ENCODE measurements at places on chromosomes 6 and 20. TPM values are rescaled to one million over a fixed set of nuclear protein-coding genes. Genes with fewer than 3 reads are reported as not detected.

The HAO1 gene
- total RNA-seq = 163 TPM

The MAPK14 gene
- total RNA-seq = 82.7 TPM

The RAET1G gene
- total RNA-seq = not detected

The TMEM151B gene
- not detected for total RNA-seq

DNA sequence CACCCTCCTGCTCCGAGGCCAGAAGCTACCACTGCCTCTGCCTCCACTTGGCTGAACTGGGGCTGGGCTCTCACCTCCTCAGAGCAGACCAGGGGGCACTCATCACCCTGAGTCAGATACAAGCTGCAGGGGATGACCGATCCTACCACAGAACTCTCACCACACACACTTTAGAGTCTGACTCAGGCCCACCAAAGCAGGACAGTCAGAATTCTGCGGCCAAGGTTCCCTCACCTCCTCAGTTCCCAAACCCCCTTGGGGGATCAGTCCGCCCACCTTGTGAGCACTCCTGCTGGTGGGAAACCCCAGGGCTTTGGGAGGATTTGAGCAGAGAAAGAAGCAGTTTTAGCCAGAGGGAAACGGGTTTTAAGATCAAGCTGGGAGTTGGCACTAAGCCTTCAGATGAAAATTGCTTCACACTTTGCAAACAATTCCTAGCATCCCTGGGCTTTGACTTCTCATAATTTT is 587.8 kb upstream of the JAG1 start:
- DNase-seq = no peak
- no peaks in the 10 kb centered on the region for H3K4me1 ChIP-seq
- no peaks in the 10 kb centered on the region for H3K27me3 ChIP-seq
- no peak overlapping the region for H3K4me3 ChIP-seq
- no peaks in the 10 kb centered on the region for H3K36me3 ChIP-seq

GRCh38 chr6:142478117-142478516 is 176.3 kb downstream of the ADGRG6 start:
- no peaks in the 10 kb centered on the region for H3K4me1 ChIP-seq
- no peak for DNase-seq

DNA sequence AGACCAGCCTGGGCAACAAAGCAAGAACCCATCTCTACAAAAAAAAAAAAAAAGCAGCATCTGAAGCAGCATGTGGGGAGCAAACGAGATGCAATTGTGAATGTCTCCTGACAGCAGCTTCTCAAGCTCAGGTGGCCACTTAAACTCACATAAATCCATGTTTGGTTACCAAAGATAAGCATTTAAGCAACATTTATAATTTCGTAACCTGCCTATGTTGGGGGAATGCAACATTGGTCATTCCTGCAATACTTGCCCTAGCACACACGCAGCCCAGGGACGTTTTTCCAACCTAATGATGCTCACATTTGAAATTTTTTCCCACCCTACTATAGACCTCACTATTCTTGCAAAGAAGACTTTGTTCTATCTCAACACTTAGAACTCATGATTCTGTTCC is 113.3 kb downstream of the ZFP64 start:
- H3K36me3 ChIP-seq = no peaks in the 10 kb centered on the region
- no peaks in the 10 kb centered on the region for H3K27me3 ChIP-seq
- no peak for DNase-seq
- H3K27ac ChIP-seq = no peak overlapping the region

- no peak overlapping the region for H3K27ac ChIP-seq
- no peak for DNase-seq
- H3K4me3 ChIP-seq = no peak overlapping the region
- H3K27me3 ChIP-seq = peaks cover 6% of the 10 kb centered on the region
Observed at GRCh38 chr6:366389-367297, 24.9 kb upstream of the IRF4 start.

DNA sequence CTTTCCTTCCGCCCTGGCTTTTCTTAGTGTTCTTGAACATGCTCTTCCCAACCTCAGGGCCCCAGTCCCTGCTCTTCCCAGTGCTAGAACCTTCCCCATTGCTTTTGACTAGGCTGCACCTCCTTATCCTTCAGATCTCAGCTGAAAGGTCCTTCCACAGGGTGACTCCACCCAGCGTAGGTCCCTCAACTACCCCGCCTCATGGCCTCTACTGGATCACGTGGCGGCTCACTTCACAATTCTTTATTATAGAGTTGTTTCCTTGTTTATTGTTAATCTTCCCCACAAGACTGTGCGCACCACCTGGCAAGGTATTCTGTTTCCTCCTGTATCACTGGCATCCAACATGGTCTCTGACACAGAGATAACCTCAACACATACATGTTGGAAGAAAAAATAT is 31.2 kb downstream of the TTLL9 start:
- no peak overlapping the region for H3K4me3 ChIP-seq
- H3K27ac ChIP-seq = no peak overlapping the region
- H3K4me1 ChIP-seq = no peaks in the 10 kb centered on the region
- H3K27me3 ChIP-seq = no peaks in the 10 kb centered on the region
- no peak for DNase-seq

GRCh38 chr20:42155586-42155985 is 537.4 kb upstream of the CHD6 start:
- no peak overlapping the region for H3K27ac ChIP-seq
- no peak for DNase-seq
- H3K4me3 ChIP-seq = no peak overlapping the region
- no peaks in the 10 kb centered on the region for H3K36me3 ChIP-seq
- H3K27me3 ChIP-seq = no peaks in the 10 kb centered on the region

DNA sequence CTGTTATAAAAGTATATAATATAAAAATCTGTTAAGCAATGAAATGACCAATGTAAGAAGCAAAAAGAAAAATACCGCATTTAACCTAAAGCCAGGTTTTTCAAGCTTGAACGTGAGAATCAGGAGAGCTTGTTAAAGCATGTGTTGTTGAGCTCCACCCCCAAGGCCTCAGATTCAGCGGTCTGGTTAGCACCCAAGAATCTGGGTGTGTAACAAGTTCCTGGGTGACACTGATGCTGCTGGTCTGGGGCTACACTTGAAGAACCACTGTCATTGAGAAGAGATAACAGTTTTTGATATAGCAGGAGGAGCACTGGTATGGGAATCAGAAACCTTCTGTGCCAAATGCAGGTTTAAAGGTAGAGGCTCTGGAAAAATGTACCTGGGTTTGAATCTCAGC is 154.0 kb downstream of the ID4 start:
- DNase-seq = no peak
- H3K4me1 ChIP-seq = no peaks in the 10 kb centered on the region
- H3K27me3 ChIP-seq = no peaks in the 10 kb centered on the region
- H3K4me3 ChIP-seq = no peak overlapping the region

All from liver (tissue), 10 donors.